ENCODE measurements at places on chromosomes 5 and 9. TPM values are rescaled to one million over a fixed set of nuclear protein-coding genes. Genes with fewer than 3 reads are reported as not detected.

The RAPGEF6 gene
- total RNA-seq, result 22.1 TPM

The LRRC26 gene
- total RNA-seq, result 0.48 TPM

DNA sequence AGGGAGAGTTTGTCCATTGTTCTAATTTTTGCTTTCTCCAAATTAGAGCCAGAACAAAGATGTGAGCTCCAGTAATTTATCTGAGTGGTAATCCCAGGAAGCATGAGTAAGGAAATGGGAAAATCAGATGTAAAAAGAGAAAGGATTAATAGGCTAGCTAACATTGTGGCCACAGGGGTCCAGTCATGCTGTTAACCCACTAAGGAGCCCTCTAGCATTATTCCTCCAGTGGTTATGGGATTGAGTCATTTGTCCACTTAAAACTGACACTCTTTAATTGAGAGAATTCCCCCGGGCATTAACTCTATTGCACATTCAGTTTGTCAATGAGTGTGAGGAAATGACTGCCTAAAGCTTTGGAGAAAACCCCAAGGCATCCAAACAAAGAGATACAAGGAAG lies 700.3 kb upstream of the TYRP1 start:
- H3K4me1 ChIP-seq, result peaks cover 5% of the 10 kb centered on the region
- DNase-seq, result no peak
- no peak overlapping the region for H3K27ac ChIP-seq
- H3K27me3 ChIP-seq, result no peaks in the 10 kb centered on the region

The SHISAL2B gene
- total RNA-seq, result 0.55 TPM

- no peak for DNase-seq
- H3K4me1 ChIP-seq, result no peaks in the 10 kb centered on the region
- H3K36me3 ChIP-seq, result peaks cover 2% of the 10 kb centered on the region
- peaks cover 12% of the 10 kb centered on the region for H3K27me3 ChIP-seq
- H3K27ac ChIP-seq, result peak overlapping the region; percentile 3
Measured at GRCh38 chr5:62029303-62029702, 276.7 kb upstream of the KIF2A start.

DNA sequence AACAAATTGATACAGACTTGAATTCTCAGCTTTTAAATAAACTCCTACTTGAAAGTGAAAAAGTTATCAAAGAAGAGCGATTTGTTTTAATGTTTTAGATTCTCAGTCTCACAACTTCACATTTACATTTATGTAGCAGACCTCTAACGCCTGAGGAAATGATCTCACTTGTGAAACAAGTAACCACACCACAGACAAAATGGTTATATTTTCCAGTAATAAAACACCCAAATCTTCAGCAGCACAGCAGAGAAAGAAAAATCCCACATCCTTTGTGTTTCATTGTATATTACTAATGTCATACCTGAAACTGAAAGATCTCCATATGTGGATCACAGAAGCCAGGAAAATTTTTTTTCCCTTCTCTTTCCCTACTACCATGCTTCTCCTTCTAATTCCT lies 29.8 kb upstream of the GZMA start:
- DNase-seq, result no peak
- H3K27me3 ChIP-seq, result no peaks in the 10 kb centered on the region
- no peaks in the 10 kb centered on the region for H3K4me1 ChIP-seq
- H3K27ac ChIP-seq, result no peak overlapping the region

The TXNDC8 gene
- not detected for total RNA-seq

The SLC25A46 gene
- 34.2 TPM for total RNA-seq

DNA sequence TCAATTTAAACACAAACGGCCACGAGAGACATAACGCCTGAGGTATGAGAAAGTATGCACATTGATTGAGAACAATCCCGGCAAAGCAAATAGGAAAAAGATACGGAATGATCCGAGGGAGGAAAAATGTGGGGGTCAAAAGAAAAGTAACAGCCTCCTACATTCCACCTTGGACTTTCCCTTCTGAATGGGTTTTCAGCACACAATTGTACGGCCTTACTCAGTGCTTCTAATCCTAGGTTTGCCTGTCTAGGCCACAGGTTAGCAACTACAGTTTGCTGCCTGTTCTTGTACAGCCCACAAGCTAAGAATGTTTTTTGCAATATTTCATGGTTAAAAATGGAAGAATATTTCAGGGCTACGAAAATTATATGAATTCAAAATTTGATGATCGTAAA lies 46.2 kb upstream of the RNF20 start:
- peaks cover 2% of the 10 kb centered on the region for H3K36me3 ChIP-seq
- peak overlapping the region; percentile 93 for H3K4me3 ChIP-seq
- H3K27me3 ChIP-seq, result peaks cover 6% of the 10 kb centered on the region
- H3K4me1 ChIP-seq, result peaks cover 20% of the 10 kb centered on the region
- H3K27ac ChIP-seq, result no peak overlapping the region

- no peaks in the 10 kb centered on the region for H3K4me1 ChIP-seq
- H3K27me3 ChIP-seq, result no peaks in the 10 kb centered on the region
- no peak overlapping the region for H3K4me3 ChIP-seq
- no peak overlapping the region for H3K27ac ChIP-seq
Measured at GRCh38 chr9:8419596-8420275, 620.2 kb upstream of the DMAC1 start.

GRCh38 chr9:18327121-18327520 lies 146.8 kb upstream of the ADAMTSL1 start:
- no peak for DNase-seq
- H3K4me3 ChIP-seq, result no peak overlapping the region
- H3K27me3 ChIP-seq, result no peaks in the 10 kb centered on the region

The PGGT1B gene
- 41.2 TPM for total RNA-seq

GRCh38 chr5:157729858-157730257 lies 1.4 kb upstream of the THG1L start:
- H3K27me3 ChIP-seq, result no peaks in the 10 kb centered on the region
- no peak for DNase-seq
- peaks cover 24% of the 10 kb centered on the region for H3K4me1 ChIP-seq
- no peak overlapping the region for H3K27ac ChIP-seq
- peak overlapping the region; percentile 47 for H3K4me3 ChIP-seq

DNA sequence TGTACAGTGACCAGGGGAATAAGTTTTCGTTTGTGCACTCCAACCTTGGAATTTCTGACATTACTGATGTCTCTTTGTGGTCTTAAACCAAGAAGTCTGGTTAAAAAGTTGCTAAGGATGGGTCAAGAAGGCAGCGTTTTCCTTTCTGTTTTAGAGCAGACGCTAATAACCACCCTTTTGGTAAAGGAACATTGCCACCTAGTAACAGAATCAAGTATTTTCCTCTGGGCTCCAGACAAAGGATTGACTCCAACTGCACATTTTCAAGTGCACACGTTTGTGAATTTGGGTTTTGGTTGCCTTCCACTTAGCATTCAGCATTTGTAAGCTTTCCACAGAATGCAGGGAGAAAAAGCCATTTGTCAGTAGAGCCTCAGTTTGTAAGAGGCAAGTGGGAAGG lies 22.2 kb upstream of the CEP78 start:
- H3K27ac ChIP-seq, result no peak overlapping the region
- H3K27me3 ChIP-seq, result no peaks in the 10 kb centered on the region
- H3K36me3 ChIP-seq, result no peaks in the 10 kb centered on the region
- no peak for DNase-seq

GRCh38 chr9:119004618-119004990 lies 364.6 kb downstream of the BRINP1 start:
- H3K27ac ChIP-seq, result no peak overlapping the region
- no peaks in the 10 kb centered on the region for H3K27me3 ChIP-seq
- no peak overlapping the region for H3K4me3 ChIP-seq
- H3K36me3 ChIP-seq, result no peaks in the 10 kb centered on the region
- DNase-seq, result no peak

GRCh38 chr9:79977074-79977435 lies 405.3 kb downstream of the TLE4 start:
- no peak overlapping the region for H3K4me3 ChIP-seq
- H3K36me3 ChIP-seq, result no peaks in the 10 kb centered on the region
- H3K27ac ChIP-seq, result no peak overlapping the region
- peaks cover 41% of the 10 kb centered on the region for H3K4me1 ChIP-seq
- no peaks in the 10 kb centered on the region for H3K27me3 ChIP-seq

The SLC34A3 gene
- total RNA-seq, result not detected

DNA sequence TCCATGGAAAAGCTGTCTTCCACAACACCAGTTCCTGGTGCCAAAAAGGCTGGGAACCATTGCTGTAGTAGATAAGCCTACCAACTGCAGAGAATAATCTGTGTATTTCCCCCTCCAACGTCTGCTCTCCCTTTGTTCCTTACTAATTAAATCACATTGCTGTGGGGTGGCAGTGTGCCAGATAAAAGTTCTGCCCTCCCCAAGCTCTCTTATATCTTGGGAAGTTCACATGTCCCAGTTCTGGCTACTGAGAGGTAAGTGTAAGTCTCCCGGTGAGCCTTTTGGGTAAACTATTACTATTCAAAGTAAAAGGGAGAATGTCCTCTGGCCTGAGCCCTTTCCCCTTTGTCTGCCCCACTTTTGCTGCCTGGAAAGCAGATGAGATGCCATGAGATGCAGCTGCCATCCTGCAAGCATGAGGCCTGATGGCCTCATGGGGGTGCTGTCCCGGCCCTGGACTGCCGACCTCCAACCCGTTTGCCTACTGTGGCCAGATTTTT lies 14.7 kb downstream of the ENC1 start:
- DNase-seq, result no peak
- H3K4me1 ChIP-seq, result peaks cover 92% of the 10 kb centered on the region
- H3K36me3 ChIP-seq, result peaks cover 18% of the 10 kb centered on the region
- H3K27ac ChIP-seq, result peak overlapping the region; percentile 57

The MAN1B1 gene
- total RNA-seq, result 54.0 TPM

The LEAP2 gene
- 2.9 TPM for total RNA-seq

GRCh38 chr9:131942146-131942720 lies 137.4 kb downstream of the MED27 start:
- no peak for DNase-seq
- peaks cover 11% of the 10 kb centered on the region for H3K36me3 ChIP-seq
- H3K4me1 ChIP-seq, result peaks cover 20% of the 10 kb centered on the region
- H3K27me3 ChIP-seq, result no peaks in the 10 kb centered on the region

GRCh38 chr5:148750614-148751013 lies 75.8 kb upstream of the ADRB2 start:
- no peaks in the 10 kb centered on the region for H3K27me3 ChIP-seq
- H3K27ac ChIP-seq, result no peak overlapping the region
- no peaks in the 10 kb centered on the region for H3K4me1 ChIP-seq
- no peak overlapping the region for H3K4me3 ChIP-seq

- H3K36me3 ChIP-seq, result peaks cover 7% of the 10 kb centered on the region
- no peaks in the 10 kb centered on the region for H3K27me3 ChIP-seq
- peak within 1 kb of the TSS; percentile 94 for H3K27ac ChIP-seq
- peak within 1 kb of the TSS; percentile 94 for H3K4me3 ChIP-seq
- peak; percentile 92 for DNase-seq
- H3K4me1 ChIP-seq, result peaks cover 42% of the 10 kb centered on the region
Measured at GRCh38 chr9:137205126-137206069, at the start of the genes NDOR1 and TMEM203. NDOR1 (plus strand) TSS chr9:137205700; CDS start chr9:137205778, 78 bp downstream. TMEM203 (minus strand) TSS chr9:137205648; CDS start chr9:137205414, 234 bp downstream.

GRCh38 chr9:135971892-135972291 lies 10.7 kb upstream of the UBAC1 start:
- H3K36me3 ChIP-seq, result no peaks in the 10 kb centered on the region
- no peak overlapping the region for H3K27ac ChIP-seq
- H3K4me1 ChIP-seq, result peaks cover 16% of the 10 kb centered on the region
- peaks cover 9% of the 10 kb centered on the region for H3K27me3 ChIP-seq
- no peak for DNase-seq
- H3K4me3 ChIP-seq, result no peak overlapping the region

The SEMA6A gene
- total RNA-seq, result 30.0 TPM

DNA sequence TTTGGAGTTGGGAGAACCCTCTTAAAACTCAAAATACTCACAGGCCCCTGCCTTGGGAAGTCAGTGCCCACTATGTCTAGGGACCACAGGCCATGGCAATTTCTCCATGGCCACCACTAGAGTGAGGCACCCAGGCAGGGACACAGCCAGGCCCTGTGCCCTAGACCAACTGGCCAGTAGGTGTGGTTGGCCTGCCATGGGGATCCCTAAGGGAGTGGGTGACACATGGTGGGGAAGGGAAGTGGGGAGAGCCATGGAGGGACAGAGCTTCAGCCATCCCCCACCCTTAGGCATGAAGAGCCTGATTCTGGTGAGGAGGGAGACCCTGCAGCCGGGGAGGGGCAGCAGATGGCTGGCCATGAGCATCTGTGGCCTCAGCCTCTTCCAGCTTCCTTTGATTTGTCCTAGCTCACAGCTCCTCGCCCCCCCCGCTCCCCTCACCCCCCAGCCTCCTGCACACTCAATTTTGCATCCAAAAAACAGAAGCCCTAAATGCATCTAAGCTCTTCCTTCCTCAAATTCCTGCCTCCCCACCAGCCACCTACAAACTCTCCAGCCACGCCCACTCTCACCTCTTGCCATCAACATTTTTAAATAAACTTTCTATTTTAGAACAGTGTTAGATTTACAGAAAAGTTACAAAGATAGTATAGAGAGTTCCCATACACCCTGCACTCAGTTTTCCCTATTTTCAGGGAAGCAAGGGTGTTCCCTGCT lies 1.6 kb upstream of the DBN1 start:
- H3K36me3 ChIP-seq, result peaks cover 12% of the 10 kb centered on the region
- no peak for DNase-seq

DNA sequence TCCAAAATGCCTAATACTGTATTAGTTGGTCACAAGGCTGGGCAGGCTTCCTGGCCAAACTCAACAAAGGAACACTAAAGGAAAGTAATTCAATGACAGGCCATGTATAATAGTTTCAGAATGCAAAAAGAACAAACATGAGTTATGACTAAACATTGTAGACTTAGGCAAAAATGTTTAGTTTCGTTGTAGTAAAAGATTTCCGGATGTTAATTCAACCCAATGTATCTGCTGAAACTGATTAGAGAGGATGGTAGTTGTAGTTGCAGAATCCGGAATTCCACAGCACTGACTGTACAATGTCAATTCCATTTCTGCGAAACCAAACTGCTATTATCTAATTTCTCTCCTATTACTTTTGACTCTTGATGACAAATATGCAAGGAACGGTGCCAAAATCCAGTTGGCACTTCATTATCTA lies 117.9 kb upstream of the FST start:
- no peaks in the 10 kb centered on the region for H3K36me3 ChIP-seq
- H3K27me3 ChIP-seq, result no peaks in the 10 kb centered on the region
- H3K4me3 ChIP-seq, result no peak overlapping the region

The PCDHB11 gene
- 3.6 TPM for total RNA-seq

The CBY3 gene
- total RNA-seq, result not detected

DNA sequence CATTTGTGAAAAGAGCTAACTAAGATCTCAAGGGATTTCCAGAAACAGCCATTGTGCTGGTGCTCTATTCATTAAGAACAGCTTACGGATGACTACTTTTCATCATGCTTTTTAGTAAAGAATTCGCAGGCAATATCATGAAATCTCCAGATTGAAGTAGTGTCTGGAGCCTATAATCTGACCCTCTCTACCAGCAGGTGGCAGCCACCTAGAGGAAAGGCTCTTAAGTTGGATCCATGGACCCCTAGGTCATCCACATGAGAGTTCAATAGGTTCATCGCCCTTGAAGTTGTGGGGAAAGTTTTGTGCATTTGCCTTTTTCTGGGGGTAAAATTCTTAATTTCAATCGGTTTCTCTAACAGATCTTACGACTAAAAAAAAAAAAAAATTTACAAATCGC lies 82.3 kb downstream of the SLC1A3 start:
- no peak for DNase-seq
- H3K27me3 ChIP-seq, result peaks cover 43% of the 10 kb centered on the region
- peak overlapping the region; percentile 78 for H3K4me3 ChIP-seq

- H3K36me3 ChIP-seq, result no peaks in the 10 kb centered on the region
- no peaks in the 10 kb centered on the region for H3K27me3 ChIP-seq
- DNase-seq, result no peak
- H3K4me3 ChIP-seq, result no peak overlapping the region
- no peak overlapping the region for H3K27ac ChIP-seq
- peaks cover 7% of the 10 kb centered on the region for H3K4me1 ChIP-seq
Measured at GRCh38 chr5:166499447-166500240, 1791.8 kb upstream of the WWC1 start.

The PCDHAC2 gene
- 1.8 TPM for total RNA-seq
